ENCODE measurements at places on chromosomes 11 and 22.

DNA sequence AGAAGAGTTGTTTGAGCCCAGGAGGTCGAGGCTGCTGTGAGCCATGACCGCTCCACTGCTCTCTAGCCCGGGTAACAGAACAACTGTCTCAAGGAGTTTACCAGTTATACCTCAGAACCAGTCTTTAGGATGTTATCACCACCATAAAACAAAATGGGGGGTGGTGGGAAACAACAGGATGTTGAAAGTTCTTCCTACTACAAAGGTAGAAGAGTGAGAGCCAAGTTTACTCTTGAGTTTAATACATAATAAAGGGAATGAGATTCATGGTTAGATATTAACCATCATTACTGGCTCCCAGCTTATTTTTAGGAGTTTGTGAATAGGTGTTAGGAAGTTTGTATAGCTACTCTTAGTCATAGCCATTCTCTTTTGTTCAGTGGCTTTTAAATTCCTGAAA, 78.8 kb upstream of the HORMAD2 start:
- no peak for DNase-seq

DNA sequence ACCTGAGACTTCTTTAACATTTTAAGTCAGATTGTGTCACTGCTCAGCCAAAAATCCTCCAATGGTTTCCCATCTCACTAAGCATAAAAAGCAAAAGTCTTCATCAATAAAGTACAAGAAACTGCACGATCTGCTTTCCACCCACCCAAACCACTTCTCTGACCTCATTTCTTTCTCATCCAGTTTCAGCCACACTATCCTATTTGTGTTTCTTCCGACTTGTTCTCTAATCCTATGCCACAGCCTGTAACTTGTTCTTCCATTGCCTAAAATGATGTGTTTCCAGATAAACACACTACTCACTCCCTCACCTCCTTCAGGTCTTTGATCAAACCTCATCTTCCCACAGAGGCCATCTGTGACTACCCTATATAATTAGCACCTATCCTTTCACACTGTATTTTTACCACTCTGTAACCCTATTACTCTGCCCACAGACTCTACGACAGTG, 28.4 kb downstream of the ARHGAP32 start:
- DNase-seq = no peak

- no peak for DNase-seq
Measured at GRCh38 chr11:71525188-71525937, 1.7 kb upstream of the KRTAP5-7 start.

- no peak for DNase-seq
Measured at GRCh38 chr11:9571071-9571762, 2.3 kb upstream of the WEE1 start.

- DNase-seq = no peak
Measured at GRCh38 chr11:61349189-61349751, 12.4 kb downstream of the CYB561A3 start.

DNA sequence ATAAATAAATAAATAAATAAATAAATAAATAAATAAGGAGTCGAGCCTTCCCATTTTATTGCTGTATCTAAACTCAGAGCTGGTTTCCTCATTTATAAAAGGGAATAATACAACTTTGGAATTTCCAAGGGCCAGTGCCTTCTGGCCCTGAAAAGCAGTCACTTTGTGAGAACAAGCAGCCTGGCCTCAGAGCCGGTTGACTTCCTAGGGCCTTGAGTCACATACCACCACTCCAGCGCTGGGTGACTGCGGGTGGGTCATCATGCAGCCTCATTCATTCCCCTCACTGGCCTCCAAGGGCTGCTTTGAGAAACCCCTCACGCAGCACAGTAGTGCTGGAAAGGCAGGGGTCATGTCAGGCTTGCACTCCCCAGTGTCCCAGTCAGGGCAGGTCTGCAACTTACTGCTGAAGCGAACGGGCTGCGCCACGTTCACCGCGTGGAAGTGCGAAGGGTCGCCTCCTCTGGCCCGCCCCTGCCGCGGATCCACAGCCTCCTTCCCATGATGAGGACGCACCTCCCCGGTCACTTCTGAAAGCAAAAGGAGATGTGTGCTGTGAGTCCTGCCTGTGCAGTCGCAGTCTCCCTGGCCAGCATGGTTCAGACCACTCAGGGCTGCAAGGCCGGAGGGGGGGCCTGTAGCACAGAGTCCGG, 54.4 kb downstream of the DGCR2 start:
- DNase-seq = no peak

- no peak for DNase-seq
Measured at GRCh38 chr11:27447288-27448183, 25.1 kb downstream of the LGR4 start.

- DNase-seq = no peak
Measured at GRCh38 chr11:45043755-45044475, 93.2 kb upstream of the TP53I11 start.

- no peak for DNase-seq
Measured at GRCh38 chr11:87185228-87185627, 147.5 kb downstream of the TMEM135 start.

GRCh38 chr11:17991783-17992433, 20.9 kb downstream of the SERGEF start:
- DNase-seq = no peak

GRCh38 chr11:44601471-44602370, 36.3 kb downstream of the CD82 start:
- no peak for DNase-seq

DNA sequence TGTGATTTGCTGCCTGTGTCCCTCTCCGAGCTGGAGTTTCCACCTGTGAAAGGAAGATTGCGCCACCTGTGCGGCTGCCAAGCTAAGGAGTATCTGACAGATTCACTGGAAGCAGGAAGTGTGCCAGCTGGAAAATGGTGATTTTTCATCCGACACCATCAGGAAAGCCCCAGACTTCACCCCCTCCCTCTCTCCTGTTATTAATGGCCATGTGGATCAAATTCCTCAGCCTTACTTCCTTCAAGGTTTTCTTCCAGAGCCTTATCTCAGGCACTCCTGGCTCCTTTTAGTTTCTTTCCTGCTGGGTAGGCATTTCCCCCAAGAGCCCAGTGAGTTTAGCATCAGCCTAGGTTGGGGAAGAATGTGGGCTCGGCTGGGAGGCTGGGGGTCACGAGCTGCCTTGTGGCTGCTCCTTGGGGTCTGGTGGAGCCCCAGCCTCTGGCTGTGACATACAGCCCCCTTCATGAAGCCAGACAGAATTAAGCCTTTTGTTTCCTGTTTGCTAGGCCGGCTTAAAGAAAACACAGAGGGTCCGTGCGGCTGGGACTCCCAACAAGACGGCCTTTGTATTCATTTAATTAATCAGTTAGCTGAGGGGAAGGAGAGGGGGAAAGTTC, 37.1 kb downstream of the PKNOX2 start:
- no peak for DNase-seq

DNA sequence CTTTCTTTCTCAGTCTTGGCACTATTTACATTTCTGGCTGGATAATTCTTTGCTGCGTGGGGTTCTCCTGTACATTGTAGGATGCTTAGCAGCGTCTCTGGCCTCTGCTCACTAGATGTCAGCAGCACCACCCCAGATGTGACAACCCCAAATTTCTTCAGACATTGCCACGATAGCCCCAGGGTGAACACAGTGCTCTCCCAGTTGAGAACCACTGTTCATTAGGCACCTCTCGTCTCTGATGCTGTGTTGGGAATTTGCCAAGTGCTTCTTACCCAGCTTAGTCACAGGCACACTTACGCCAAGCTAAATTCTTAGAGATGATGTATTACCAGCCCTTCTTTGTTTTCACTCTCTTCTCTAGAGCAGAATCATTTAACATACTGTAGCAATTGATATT, 9.4 kb downstream of the TRIM6 start:
- no peak for DNase-seq

GRCh38 chr11:2330696-2331095, 28.9 kb downstream of the TSPAN32 start:
- no peak for DNase-seq

All from stimulated activated CD8-positive, alpha-beta memory T cell treated with anti-CD3 and anti-CD28 coated beads, Interleukin-4, amount 100 ng/mL, for 1 hour (primary cell).